Ecto neural progenitor cell (in vitro differentiated cells): ENCODE measurements at places on chromosomes 7 and 10.

GRCh38 chr10:55158633-55159032 is 357.6 kb upstream of the PCDH15 start:
- no peak for DNase-seq

DNA sequence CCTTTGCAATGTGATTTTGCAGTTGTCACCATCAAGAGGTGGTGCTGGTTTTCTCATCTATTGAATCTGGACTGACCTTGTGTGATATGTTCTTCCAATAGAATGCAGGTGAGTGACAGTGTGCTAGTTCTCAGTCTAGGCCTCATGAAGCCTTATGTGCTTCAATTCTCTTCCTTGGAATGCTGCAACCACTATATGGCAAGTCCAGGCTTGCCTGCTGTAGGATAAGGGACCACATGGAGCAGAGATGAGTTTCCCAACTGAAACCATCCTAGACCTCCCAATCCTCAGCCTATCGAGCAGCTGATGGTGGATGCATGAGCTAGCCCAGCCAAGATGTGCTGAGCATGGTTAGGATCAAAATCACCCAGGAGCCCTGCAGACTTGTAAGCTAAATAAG is 32.6 kb upstream of the ARHGAP21 start:
- no peak for DNase-seq

GRCh38 chr10:123354521-123354920 is 200.3 kb downstream of the BUB3 start:
- no peak for DNase-seq

DNA sequence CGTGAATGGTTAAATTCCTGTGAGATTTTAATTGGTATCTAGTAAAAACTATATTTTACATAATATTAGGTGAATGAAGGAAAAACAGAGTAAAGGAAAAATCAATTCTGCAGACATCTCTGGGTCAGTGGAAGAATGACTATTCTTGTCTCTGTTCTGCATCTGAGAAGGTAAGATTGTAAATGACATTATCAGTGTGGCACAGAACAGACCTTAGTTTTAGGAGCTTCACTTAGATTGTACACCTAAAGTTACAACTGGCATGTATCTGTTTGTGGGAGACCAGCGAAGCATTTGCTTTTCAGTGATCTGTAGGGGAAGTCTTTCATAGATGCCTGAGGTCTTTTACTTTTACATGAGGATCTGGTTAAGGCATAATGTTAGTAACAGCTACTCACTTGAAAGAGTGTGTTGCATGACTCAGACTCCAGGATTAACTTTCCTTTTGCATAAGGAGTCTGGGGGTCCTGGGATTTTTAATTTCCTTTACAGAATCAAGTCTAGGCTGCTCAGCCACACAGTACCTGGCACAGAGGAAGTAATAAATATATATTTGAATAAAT is 56.2 kb downstream of the JMJD1C start:
- no peak for DNase-seq

GRCh38 chr10:33661580-33662336 is 327.3 kb upstream of the NRP1 start:
- no peak for DNase-seq

DNA sequence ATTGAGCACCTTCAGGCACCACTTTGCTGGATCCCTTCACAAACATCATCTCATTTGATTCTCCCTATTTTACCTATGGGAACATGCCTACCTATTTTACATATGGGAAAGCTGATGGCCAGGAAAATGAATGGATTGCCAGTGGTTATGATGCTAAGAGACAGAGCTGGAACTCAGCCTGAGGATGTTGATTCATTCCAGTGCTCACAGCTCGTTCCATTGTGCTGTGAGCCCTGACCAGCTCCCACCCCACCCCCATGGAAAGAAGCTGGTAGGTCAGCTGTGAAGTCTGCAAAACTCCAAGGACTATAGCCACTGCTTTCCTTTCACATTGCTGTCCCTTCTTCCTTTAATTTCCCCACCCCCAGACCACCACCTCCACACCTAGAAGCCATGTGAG is 9.6 kb downstream of the UBTD1 start:
- DNase-seq = no peak

GRCh38 chr7:46864716-46865115 is 717.2 kb downstream of the TNS3 start:
- no peak for DNase-seq

- no peak for DNase-seq
These were observed 7.9 kb upstream of the RAPGEF5 start for GRCh38 chr7:22364900-22365299.

GRCh38 chr7:104848138-104848990 is 165.6 kb upstream of the KMT2E start:
- DNase-seq = peak; percentile 79

- no peak for DNase-seq
These were observed 319.4 kb upstream of the FZD8 start for GRCh38 chr10:35961501-35961900.

DNA sequence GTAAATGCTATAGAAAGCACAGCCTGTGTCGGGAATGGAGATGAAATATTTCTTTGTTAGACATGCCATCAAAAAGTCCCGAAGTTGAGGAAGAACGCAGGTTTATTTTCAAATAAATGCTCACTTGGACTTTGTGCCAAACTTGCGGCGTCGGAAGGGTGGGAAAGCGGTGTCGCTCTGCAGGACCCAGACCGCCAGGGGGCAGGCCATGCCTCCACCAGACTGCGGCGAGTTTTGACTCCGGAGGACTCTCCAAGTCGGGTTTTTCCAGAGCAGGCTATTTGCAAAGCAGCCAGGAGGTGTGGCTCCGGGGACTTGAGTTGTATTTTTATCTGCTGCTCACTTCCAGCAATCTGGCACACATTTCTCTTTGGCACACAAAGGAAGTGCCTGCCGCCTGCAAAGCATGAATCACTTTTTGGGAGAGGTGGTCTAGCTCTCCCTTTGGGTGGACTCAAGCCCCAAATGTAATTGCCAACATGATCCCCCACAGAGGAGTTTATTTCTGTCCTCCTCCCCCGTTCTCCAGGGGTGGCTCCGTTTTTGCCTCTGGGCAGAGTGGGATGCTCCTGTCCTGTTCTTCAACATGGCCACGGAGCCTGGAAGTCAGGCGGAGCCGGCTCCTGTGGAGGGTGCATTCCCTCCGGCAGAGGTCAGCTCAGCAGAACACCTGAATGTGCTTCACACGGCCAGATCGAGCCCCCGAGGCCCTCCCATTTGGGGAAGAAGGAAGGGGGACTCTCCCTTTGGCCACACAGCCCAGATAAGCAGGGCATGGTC is 82.3 kb upstream of the GPR26 start:
- peak; percentile 86 for DNase-seq

- peak; percentile 51 for DNase-seq
These were observed 131.3 kb downstream of the AKR1D1 start for GRCh38 chr7:138207555-138207971.

DNA sequence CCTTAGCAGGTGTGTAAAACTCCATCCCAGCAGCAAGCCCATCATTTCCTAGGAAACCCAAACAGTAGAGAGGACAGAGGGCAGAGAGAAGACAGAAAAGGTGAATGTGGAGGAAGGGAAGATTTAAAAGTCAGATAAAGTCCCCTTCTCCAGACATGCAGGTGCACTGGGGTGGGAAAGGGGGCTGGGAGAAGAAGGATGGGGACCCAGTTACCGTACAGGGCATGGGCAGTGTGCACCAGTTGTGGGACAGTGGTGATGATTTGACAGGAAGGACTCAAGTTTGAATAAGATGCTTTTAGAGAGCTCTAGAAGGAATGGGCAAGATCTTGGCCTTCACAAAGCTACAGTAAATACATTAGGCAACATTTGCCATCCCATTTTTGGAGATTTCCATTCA is 110.7 kb upstream of the PLXNA4 start:
- no peak for DNase-seq

DNA sequence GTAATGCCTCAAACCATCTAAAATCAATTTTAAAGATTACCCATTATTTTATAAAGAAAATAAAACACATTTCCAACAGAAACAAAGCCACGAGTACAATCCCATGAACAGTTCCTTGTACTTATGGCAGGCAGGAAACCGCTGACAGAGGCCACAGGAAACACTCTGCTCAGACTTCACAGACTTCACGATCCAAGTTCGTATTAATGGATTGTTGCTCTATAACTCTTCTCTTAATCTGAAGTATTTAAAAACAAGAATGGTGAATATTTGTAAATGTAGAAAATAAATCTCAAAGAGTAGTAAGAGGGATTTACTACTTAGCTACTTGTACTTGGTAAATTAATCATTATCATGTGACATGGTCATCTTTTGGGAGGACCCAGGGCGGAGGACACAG is 78.3 kb downstream of the SNX10 start:
- no peak for DNase-seq

DNA sequence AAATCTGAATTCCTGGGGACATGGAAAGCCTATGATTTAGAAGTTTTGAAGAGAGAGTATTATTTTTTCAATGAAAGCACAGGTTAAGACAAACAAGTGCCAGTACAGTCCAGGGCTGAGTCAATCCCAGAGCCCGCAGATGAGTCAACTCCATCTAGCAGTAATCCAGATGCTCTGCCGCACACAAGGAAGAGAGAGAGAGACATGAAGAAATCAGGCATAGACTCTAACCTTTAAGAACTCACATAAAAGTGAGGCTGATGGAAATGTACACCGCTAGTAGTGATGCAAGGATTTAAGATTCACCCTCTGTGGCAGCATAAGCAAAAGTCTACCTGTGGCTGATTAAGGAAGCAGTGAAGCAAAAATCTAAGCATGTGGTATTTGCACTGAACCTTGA is 651.5 kb downstream of the TNS3 start:
- DNase-seq = no peak

DNA sequence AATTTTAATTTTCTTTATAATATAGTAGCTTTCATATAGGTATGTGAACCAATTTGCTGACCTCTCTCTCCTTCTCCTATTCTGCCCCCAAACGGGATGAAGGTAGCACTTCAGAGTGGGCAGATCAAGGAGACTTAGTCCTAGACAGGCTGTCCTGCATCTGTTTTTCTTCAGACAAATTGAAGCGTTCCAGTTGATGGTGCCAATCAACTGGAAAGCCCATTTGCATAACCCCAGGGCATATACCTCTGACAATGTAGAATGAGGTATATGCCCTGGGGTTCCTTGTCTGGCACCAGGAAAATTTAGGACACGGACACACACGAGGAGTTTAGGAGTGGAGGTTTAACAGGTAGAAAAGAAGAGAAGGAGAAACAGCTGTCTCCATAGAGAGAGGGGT is 502.9 kb downstream of the HTR7 start:
- DNase-seq = no peak

- no peak for DNase-seq
These were observed 186.2 kb downstream of the BICC1 start for GRCh38 chr10:58698777-58699356.
